ENCODE measurements at places on chromosomes 2 and 18.

GRCh38 chr2:122863532-122863931 is 1108.1 kb downstream of the TSN start:
- no peak for DNase-seq

DNA sequence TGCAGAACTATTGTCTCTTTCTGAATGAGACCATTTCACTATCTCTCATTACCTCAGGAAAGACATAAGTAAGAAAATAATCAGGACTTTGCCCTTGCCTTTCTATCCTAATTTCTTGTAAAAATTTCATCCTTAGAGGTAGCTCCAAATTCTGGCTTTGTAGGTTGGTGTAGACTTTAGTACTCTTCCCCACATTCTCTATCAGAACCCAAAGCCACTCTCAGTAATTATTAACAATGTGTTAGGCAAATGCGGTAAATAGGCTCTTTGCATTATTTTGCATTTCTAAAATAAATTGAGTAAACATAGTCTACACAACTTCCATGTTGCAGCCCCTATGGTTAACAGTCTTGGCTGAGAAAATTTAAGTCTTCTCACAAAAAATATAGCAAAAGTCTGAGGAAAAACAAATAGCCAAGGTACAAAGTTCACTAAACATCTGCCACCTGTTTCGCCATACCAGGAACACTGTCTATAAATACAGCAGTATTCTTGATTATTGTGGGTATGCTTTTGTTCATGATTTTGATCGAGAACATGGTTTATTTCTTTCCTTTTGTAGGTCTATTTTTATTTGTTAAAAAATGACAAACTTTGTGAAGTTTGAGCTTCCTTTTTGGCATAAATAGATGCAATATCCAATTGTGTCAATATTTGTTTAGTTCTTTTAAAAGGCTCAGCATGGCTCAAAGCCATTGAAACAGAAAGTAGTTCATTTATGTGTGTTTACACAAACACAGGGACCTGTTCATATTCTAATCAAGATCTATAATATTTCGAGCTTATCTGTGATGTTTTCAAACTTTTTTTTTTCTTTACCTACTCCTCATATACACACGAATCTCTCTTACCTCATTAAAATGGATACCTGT is 1061.5 kb downstream of the CNTNAP5 start:
- DNase-seq = no peak

GRCh38 chr2:1137264-1137663 is 186.6 kb downstream of the SNTG2 start:
- DNase-seq = no peak

DNA sequence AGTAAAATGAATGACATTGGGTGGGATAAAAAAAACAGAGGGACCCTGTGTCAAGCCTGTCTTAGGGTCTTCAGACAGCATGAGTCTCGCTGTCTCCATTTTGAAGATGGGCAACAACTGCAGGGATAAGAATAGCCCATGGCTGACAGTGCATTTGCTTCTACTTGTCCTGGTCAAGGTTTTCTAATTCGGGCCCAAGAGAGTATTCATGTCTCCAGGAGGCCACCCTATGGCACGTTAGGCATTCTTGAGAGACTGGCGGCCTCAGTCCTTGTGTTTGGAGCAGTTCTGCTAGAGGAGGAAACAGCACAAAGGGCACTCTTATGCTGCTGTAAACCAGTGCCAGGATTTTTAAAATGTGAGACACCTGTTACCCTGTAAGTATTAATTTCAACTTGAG is 9.5 kb upstream of the MYL1 start:
- no peak for DNase-seq

DNA sequence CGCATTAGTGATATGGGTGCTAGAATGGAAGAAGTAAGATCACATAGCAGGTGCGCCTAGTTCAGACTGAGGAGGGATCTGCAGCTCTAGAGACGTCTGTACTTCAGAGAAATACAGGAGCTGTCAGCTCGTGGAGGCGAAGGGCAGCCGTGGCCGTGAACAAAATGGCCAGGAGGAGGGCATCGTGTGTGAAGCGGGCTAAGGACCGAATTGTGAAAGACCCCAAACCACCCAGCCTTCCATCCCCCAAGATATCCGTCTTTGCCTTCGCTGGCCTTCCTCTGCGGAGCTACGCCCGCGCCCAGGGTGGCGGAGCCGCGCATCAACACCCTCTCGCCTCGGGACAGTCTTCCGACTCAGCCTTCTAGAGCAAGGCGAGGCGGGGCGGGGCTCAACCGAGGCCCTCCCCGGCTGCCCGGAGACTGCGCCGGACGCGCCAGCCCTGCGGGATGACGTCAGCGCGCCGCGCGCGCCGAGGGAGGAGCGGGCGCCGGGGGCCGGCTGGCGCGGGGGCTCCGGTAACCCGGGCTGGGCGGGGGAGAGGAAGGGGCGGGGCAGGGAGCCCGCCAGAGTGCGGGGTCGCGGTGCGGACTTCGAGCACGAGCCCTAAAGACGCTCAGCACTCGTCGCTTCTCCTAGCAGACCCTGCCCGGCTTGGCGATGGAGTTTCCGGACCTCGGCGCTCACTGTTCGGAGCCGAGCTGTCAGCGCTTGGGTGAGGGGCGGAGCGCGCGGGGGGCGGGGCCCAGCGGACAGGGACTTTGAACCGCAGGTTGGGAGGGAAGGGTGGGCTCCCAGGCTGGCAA is at the start of gene ZFAND2B:
TSS of gene ZFAND2B (plus strand) at position 455 of the 806 bp plus-strand sequence. CDS start at position 661, 206 bp downstream.
- DNase-seq = peak; percentile 86

- no peak for DNase-seq
These were observed 54.3 kb upstream of the NDUFV2 start for GRCh38 chr18:9048236-9048635.

- no peak for DNase-seq
These were observed 10.8 kb downstream of the GLS start for GRCh38 chr2:190891372-190891771.

DNA sequence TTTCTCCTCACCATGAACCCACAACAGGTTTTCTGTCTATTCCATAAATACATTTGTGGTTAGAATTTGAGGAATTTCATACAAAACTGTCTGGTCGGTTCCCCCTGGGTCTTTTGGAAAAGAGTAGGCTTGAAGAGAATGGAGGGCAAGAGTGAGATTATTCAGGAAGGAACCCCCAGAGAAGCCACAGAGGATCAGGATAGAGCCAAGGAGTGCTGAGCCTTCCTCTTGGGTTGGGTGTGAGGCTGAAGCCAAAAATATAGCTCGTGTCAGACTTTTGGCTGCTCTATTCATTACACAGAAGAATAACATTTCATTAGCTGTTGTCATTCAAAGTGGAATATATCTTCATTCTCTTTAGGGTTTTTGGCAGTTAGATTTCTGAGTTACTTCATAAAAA is 45.9 kb upstream of the YES1 start:
- DNase-seq = peak; percentile 73

DNA sequence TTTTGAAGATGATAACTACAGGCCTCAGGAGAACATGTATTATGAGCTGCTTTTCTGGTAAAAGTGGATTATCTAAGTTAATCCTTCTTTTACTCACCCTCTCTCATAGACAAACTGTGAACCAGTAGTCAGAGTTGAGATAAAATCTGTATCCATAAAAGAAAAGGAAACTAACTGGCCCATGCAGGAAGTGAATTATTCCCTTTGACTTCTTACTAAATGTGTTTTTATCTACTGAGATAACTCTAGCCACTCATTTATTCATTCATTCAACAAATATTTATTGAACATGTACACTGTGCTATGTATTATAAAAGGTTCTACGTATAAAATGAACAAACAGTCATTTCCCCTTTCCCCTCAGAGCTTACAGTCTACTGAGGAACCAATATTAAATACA is 10.0 kb downstream of the WDR35 start:
- DNase-seq = peak; percentile 2

DNA sequence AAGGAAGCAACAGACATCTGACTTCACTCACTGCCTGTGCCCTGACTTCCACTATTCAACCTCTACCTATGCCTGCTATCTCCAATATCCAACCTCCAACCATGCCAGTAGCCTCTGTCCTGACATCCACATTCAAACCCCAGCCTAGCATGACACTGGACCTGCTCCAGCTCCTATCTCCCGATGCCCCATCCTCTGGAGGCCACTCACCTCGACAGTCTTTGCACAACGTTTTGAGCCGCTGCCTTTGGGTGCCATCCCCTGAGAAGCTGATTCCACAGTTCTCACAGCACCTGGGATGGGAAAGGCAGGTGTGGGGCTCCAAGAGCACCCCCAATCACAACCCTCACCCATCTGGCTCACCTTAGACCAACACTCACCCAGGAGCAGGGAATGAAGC is 4.9 kb downstream of the MBD1 start:
- DNase-seq = no peak

- no peak for DNase-seq
These were observed 111.1 kb downstream of the KLHL14 start for GRCh38 chr18:32661486-32662299.

- DNase-seq = no peak
These were observed 153.3 kb downstream of the LDLRAD4 start for GRCh38 chr18:13371689-13372418.

DNA sequence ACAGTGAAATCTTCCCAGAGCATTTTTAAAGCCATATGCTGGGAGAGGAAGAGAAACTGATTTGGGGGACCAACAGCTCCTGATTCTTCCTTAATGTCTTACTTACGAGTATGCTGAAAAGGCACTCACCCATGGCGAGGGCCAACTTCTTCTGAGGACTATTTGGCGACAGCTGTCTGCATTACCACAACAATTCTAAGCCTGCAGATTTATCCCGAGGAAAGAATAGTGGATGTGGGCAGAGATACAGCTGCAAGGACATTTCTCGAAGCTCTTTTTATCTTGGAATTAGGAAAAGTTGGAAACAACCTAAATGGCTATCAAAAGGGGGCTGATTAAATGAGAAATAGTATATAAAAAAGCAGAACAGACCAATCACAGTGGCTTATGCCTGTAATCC is 40.3 kb upstream of the FHL2 start:
- no peak for DNase-seq

GRCh38 chr2:204692790-204693189 is 147.5 kb downstream of the PARD3B start:
- no peak for DNase-seq

- DNase-seq = no peak
These were observed 130.4 kb upstream of the PELI1 start for GRCh38 chr2:64274399-64275173.

DNA sequence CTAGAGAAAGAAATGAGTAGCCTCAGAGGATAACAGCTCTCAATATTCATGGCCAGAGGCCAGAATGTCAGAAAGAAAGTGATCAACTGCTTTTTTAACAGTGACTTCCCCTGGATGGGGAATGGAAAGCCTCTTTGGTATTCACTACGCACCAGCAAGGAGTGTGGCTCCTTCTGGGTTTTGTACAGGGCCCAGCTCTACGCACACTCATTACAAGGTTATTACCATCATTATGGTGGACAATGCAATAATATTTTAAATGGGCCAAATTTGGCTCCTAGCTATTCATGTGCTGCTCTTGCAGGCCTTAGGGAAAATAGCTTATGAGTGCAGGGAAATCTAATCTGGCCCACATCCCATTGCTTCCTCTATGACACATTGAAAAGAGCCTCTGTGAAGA is 1149.5 kb upstream of the FANCL start:
- no peak for DNase-seq

- no peak for DNase-seq
These were observed 10.9 kb upstream of the INPP5D start for GRCh38 chr2:233049194-233049761.

- peak; percentile 47 for DNase-seq
These were observed 33.5 kb upstream of the IL37 start for GRCh38 chr2:112877423-112877822.

GRCh38 chr2:48910961-48911360 is 155.4 kb upstream of the LHCGR start:
- no peak for DNase-seq

GRCh38 chr2:120778244-120778643 is 42.6 kb downstream of the GLI2 start:
- peak; percentile 43 for DNase-seq

DNA sequence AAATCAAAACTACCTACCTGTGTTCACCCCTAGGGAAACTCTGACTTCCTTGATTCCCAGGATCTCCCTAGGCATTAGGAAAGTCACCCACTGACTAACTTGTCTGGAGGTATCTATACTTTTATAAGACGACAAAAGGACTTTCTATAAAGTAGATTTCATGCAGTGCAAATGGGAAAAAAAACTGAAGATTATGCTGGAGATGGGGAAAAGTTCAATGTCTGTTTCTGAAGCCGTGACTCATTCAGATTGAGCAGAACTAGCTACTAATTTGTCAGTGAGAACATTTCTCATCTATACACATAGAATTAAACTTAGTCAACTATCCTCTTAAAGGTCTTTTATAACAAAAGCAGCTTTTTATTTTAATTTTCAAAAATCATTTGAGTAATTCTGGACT is 6.0 kb downstream of the SEPTIN10 start:
- peak; percentile 45 for DNase-seq

DNA sequence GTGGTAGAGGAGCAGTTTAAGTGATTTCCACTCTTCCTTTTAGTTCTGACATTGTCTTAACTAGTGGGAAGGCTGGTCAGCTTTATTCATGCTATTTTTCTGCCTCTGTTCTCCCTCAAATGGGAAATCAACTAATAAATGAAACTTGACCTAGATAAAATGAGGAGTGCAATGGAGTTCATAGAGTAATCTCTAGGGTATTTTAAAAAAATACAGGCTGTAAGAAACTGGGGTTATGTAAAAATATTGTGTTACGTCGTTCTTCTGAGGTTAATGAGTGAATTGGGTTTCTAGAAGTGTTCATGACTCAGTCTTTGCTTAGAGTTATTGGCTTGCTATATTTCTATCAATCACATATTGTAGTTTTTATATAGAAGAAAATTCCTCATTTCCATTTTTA is 734.5 kb downstream of the MBD2 start:
- no peak for DNase-seq

- DNase-seq = peak; percentile 52
These were observed 119.2 kb upstream of the SLC39A10 start for GRCh38 chr2:195537811-195538210.

DNA sequence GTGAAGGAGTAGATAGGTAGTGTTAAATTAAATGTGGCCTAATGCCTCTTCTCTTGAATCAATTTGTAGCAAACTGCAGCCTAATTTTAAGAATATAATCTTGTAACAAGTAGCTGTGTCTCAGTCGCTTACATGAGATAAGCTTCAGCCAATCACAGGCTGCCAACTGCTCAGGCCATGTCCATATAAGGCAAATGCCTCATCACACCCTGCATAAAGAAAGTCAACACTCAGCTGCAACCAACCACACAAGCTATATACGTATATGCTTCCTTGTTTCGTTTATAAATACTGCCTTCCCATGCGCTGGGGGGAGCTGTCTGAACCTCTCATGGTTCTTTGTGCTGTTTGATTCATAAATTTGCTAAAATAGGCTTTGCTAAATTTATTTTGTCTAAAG is 476.3 kb downstream of the TRIB2 start:
- DNase-seq = no peak

- DNase-seq = no peak
These were observed 64.5 kb downstream of the TTC32 start for GRCh38 chr2:19837235-19837766.

DNA sequence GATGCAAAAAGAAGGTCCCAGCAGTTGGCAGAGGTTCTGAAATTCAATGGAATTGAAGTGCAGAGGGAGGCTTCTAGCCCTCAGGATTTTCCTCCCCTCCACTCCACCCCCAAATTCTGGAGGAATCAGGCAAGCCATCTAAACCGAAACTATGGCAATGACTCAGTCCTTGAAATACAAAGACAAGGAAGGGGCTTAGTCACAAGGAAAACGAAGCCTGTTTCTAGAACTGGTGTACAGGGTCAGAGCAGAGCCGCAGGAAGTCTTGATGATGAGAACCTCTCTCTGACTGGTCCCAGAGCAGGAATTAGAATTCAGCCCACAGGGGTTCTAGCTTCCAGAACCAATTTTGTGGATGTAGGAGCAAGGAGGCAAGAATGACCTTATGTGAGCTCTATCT is 111.7 kb upstream of the SCN1A start:
- peak; percentile 83 for DNase-seq

All from fibroblast of the aortic adventitia (primary cell).